Caki2 (cell line): ENCODE measurements at places on chromosomes 3 and 15. TPM values are rescaled to one million over a fixed set of nuclear protein-coding genes. Genes with fewer than 3 reads are reported as not detected.

DNA sequence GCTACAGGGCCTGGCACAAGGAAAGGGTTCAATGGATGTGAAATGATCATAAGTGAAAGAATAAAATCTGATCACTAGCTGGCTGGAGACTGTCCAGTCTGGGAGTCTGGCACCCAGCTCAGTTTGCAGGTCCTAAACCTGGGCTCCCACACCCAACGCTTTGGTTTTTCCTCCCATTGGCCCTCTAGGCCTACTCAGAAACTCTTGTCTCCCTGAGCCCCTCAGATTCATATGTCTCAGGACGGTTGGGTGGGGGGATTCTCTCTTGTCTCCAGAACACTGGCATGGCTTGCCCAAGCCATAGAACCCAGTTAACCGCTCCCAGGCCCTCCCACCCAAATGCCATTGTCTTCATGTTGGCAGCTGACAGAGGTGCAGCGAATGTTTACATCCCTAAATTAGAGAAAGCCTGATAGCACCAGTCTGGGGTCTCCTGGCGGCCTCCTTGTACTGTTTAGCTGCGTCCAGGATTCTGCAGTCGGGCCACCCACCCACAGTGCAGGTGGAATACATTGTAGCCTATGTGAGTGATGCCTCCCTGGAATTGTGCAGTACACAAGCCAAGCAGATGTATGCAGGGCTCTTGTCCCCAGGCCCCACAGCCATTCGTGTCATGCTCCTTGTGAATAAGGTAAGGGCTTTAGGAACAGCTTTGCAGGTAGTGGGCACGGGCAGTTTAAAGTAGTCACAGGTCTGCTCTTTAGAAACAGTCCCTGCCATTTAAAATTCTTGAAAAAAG lies 266.3 kb downstream of the XXYLT1 start:
- DNase-seq: no peak

DNA sequence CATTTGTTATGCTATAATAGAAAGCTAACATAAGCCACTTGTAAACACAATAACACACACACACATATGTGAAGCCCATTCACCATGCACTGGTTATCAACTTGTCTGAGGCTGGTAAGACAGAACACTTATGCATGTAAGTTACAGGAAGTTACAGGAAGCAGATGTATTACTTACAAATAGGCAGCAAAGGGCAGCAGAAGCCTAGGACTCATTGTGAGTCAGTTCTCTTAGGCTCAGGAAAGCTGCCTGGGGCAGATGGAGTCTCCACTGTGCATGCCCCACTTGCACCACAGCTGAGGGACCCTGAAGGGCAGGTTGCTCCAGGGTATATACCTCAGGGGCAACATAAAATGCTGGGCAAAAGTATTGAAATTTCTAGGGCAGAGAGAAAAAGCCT lies 748.8 kb upstream of the CCDC54 start:
- DNase-seq: no peak

DNA sequence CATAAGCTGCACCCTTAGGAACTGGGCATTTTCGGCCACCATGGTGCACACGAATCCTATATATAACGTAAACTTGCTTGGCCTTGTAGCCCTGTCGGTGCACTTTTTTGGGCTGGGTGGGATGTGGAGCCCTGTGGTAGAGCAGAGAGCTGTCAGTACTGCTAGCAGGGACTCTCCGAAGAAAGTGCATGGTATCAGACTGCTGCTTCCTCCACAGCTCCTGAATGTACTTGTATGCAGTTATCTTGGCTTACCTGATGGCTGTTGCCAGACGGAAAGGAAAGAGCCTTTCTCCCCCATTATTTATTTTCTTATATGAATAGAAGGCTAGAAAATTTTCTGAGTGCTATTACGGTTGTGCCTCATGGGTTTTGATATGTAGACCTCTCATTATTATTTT lies 8.4 kb downstream of the GALK2 start:
- no peak for DNase-seq

DNA sequence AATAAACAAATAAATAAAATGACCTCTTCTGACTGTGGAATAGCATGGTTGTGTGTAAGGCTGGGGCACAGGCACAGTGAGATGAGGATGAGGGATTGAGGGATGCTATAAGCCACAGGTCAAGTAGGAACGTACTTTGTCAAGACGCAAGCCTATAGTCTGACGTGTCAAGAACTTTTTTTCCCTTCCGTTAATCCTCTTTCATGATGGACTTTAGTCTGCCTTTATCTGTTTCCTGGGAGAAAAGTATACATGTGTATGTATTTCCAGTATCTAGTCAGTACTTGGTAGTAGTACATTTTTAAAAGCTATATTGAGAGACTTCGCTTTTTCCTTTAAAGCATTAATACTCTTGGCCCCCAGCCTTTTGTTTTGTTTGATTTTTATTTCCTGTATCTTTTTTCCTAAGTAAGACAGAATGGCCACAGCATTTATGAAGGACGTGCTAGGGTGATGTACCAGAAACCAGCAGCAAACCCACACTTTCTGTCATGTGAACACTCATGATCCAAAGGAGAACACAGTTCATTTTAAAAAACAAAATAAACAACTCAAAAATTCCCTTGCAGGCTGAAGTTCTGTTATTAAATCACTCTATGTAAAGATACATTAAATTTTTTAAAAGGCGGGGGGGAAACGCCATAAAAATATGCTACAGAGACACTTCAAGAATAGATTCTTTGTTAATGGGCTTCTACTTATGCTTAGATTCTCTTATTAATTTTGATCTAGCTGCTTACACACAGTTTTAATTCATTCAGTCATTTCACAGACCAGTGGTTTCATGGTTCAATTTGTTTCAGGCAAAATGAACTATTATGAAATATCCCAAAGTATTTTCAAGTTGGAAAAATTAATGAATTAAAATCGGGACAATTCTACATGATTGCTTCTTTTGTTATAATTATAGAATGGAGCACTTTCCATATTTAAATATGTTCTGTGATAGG lies 114.7 kb downstream of the SNRK start:
- no peak for DNase-seq

GRCh38 chr15:49734831-49735508 lies 114.1 kb downstream of the DTWD1 start:
- no peak for DNase-seq

DNA sequence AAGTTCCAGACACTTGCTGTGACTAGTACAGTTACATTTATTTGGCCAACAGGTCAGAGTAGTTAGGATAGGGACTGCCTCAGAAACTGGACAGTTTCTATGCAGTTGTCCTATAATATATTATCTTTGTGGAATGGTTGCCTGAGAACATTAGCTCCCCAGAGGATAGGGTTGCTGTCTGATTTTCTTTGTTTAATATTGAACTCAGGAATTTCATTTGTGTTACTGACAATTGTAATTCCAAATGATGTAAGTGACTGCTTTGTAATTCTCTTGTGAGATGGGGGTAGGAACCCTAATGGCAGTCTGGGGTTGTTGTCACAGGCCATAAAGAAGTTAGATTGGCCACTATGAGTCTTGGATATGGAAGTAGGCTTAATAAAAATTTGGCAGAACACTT lies 2.2 kb downstream of the NXPE3 start:
- no peak for DNase-seq

DNA sequence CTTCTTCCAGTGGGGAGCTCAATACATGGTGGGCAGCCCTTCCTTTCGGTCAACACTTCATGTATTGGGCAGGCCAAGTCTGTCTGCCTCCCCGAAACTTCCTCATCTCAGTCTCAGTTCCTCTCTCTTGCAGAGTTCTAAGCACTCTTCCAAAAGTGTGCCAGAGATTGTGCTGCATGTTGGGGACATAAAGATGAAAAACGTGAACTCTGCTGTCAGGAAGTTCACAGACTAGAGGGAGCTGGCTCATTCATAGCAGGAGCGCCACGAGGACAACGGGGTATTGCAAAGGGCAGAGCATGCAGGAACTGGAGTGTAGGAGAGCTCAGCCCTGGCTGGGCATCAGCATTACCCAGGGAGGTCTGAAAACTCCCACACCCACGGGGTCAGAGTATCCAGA lies 15.3 kb upstream of the EPHB3 start:
- no peak for DNase-seq

- no peak for DNase-seq
These were observed 218.8 kb upstream of the STRIT1 start for GRCh38 chr3:155512175-155512866.

DNA sequence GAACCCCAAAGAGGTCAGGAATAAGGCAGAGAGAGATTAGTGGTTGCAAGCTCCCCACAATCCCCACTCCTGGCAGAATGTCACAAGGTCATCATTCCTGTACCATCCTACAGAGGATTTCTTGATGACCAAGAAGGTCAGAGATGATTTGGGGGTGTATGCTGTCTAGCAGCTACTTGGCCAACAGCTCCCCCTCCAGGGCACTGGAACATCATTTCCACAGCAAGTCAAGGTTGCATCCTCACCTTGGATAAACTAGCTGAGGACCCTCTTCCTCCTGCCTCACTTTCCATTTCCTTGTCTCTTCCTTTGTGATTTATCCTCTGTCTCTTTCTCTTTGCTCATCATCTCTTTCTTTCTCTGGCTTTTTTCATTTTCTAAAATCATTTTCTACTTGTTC lies 106.3 kb downstream of the PROS1 start:
- DNase-seq: no peak

- no peak for DNase-seq
These were observed 824.7 kb upstream of the NECTIN3 start for GRCh38 chr3:110246796-110247376.

DNA sequence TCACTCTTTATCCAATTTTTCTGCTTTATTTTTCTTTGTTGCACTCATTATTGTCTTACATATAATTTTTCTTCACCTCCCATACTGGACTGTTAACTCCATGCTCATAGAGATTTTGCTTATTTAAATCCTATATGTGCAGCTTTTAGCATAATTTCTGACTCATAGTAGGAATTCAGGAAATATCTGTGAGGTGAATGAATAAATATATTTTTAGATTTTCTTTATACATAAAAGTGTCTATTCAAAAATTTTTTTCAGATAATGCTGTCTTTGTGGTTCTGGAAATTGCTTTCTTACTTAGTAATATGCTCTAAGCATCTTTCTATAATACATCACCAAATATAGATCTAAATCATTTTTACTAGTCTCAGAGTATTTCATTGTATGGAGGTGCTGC lies 191.8 kb upstream of the SUCLG2 start:
- DNase-seq: no peak

ECE2 gene
- not detected in 2 replicates for total RNA-seq

OR5K2 gene
- total RNA-seq: not detected in 2 replicates

SLC30A4 gene
- total RNA-seq: 1.0 and 3.0 TPM in 2 replicates

ROPN1 gene
- total RNA-seq: not detected in 2 replicates

MYO5C gene
- 0.72 and 1.6 TPM in 2 replicates for total RNA-seq

TNFAIP8L3 gene
- 0.14 TPM in 1 of 2 replicates, not detected in the other for total RNA-seq

KLHL6 gene
- total RNA-seq: not detected in 2 replicates
